ENCODE measurements at places on chromosomes 2 and 18.

GRCh38 chr2:24507549-24507948 lies 16.5 kb downstream of the NCOA1 start:
- DNase-seq = no peak

GRCh38 chr2:236254001-236254400 lies 10.2 kb downstream of the ASB18 start:
- no peak for DNase-seq

DNA sequence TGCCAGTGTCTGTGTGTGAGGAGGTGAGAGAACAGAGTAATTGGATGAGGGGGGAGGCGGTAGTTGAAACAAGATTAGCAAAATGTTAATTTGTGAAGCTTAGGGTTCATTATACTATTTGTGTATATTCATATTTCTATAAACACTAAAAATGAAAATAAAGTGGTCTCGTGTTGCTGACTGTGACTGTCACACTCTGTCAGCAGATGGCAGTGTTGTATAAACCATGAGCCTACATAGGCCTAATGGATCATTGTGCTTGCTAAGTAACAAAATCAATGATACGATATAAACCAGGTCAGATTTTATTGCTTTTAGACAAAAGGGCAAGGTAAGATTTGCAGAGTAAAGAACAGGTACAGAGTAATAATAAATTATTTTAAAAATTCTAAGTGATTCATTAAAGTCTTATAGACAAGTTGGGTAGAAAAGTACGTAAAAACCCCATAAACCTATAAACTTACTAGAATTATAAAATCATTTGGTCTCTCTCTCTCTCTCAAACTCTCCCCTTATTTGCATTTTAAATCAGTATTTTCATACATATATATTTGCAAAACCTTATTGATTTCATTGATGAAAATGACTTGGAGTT lies 182.7 kb downstream of the RPIA start:
- DNase-seq = no peak

GRCh38 chr2:129813404-129813803 lies 166.1 kb upstream of the RAB6C start:
- DNase-seq = no peak

Measured in activated naive CD4-positive, alpha-beta T cell (primary cell).